ENCODE measurements at places on chromosomes 3 and 15. TPM values are rescaled to one million over a fixed set of nuclear protein-coding genes. Genes with fewer than 3 reads are reported as not detected.
A peak's percentile ranks its signal among the peaks of the same experiment; 100 is the strongest.

GRCh38 chr3:111980716-111981456 is 2.1 kb downstream of the ABHD10 start:
- no peak overlapping the region for H3K4me3 ChIP-seq
- no peak overlapping the region for H3K27ac ChIP-seq
- peaks cover 30% of the 10 kb centered on the region for H3K4me1 ChIP-seq
- no peaks in the 10 kb centered on the region for H3K27me3 ChIP-seq
- H3K36me3 ChIP-seq = no peaks in the 10 kb centered on the region

RARB gene
- total RNA-seq = 15.0 TPM

REC114 gene
- total RNA-seq = not detected

DNA sequence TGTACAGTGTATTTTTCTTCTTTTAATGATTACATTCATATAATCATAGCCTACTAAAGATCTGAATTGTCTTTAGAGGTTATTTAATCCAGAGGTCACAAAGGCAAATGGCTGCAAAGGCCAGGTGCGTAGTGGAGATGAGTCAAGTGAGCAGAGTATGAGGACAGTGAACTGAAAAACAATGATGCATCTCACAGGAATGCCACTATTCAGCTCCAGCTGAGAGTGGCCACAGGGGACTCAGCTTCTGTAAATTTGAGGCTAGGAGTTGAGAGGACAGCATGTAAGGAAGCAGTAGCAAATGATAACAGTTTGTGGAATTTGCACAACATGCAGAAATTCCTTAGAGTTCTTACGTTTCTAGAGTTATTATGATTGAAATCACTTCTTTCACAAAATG is 50.4 kb downstream of the COL6A5 start:
- no peak overlapping the region for H3K4me3 ChIP-seq
- no peak overlapping the region for H3K27ac ChIP-seq
- H3K27me3 ChIP-seq = no peaks in the 10 kb centered on the region
- H3K36me3 ChIP-seq = no peaks in the 10 kb centered on the region
- H3K4me1 ChIP-seq = no peaks in the 10 kb centered on the region

- H3K4me3 ChIP-seq = no peak overlapping the region
- H3K36me3 ChIP-seq = no peaks in the 10 kb centered on the region
- no peak overlapping the region for H3K27ac ChIP-seq
- no peak for DNase-seq
Observed at GRCh38 chr15:75198560-75199356, 2.9 kb upstream of the C15orf39 start.

GRCh38 chr15:75891895-75892294 is 11.8 kb upstream of the FBXO22 start:
- no peaks in the 10 kb centered on the region for H3K36me3 ChIP-seq
- no peaks in the 10 kb centered on the region for H3K27me3 ChIP-seq
- H3K4me3 ChIP-seq = no peak overlapping the region
- no peak overlapping the region for H3K27ac ChIP-seq
- peaks cover 5% of the 10 kb centered on the region for H3K4me1 ChIP-seq
- DNase-seq = no peak

- no peaks in the 10 kb centered on the region for H3K36me3 ChIP-seq
- DNase-seq = peak; percentile 91
- no peaks in the 10 kb centered on the region for H3K27me3 ChIP-seq
Observed at GRCh38 chr3:59575113-59576001, 525.5 kb upstream of the CFAP20DC start.

- no peak for DNase-seq
- no peaks in the 10 kb centered on the region for H3K27me3 ChIP-seq
- H3K36me3 ChIP-seq = no peaks in the 10 kb centered on the region
- no peak overlapping the region for H3K4me3 ChIP-seq
- no peak overlapping the region for H3K27ac ChIP-seq
Observed at GRCh38 chr15:41205315-41205714, 25.2 kb downstream of the EXD1 start.

EIF4G1 gene
- 207 TPM for total RNA-seq

DNA sequence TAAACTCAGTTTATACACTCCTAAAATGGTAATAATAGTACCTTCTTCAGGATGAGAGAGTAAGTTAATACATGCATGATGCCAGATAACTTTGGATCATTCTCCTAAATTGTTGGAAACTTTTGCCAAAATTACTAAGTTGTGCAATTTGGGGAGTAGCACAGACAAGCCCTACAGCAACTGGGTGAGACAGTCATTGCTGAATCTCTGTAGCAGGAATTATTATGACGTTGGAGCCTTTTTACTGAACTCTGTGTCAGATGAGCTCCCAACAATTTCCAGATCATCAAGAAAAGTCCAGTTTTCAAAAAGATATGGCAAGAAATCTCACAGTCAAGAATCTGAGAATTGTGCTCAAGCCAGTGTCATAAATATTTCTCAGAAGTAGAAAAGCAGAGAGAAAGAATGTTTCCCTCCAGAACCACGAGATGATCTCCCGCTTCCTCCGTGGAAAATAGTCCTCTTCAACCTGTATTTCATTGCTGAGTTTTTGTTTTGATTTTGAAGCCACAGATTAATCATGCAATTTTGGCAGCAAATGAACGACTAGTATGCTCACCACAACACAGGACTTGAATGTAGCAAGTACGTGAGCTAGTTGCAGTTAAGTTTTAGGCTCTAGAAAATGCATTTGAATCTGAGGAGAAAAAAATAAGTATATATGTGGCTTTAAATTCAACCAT is 485.4 kb downstream of the CNTN6 start:
- peaks cover 7% of the 10 kb centered on the region for H3K4me1 ChIP-seq
- no peaks in the 10 kb centered on the region for H3K36me3 ChIP-seq
- peak overlapping the region; percentile 16 for H3K4me3 ChIP-seq

GRCh38 chr3:152717252-152717651 is 117.7 kb upstream of the P2RY1 start:
- H3K4me1 ChIP-seq = peaks cover 6% of the 10 kb centered on the region
- no peaks in the 10 kb centered on the region for H3K27me3 ChIP-seq
- no peak for DNase-seq
- H3K27ac ChIP-seq = no peak overlapping the region
- no peaks in the 10 kb centered on the region for H3K36me3 ChIP-seq

NIPA2 gene
- 23.1 TPM for total RNA-seq

ACAN gene
- 2.0 TPM for total RNA-seq

CLDN16 gene
- 0.49 TPM for total RNA-seq

- no peak overlapping the region for H3K4me3 ChIP-seq
- no peak overlapping the region for H3K27ac ChIP-seq
- H3K36me3 ChIP-seq = no peaks in the 10 kb centered on the region
- DNase-seq = peak; percentile 70
Observed at GRCh38 chr3:43790060-43790459, 99.3 kb downstream of the ABHD5 start.

OXTR gene
- 0.25 TPM for total RNA-seq

DNA sequence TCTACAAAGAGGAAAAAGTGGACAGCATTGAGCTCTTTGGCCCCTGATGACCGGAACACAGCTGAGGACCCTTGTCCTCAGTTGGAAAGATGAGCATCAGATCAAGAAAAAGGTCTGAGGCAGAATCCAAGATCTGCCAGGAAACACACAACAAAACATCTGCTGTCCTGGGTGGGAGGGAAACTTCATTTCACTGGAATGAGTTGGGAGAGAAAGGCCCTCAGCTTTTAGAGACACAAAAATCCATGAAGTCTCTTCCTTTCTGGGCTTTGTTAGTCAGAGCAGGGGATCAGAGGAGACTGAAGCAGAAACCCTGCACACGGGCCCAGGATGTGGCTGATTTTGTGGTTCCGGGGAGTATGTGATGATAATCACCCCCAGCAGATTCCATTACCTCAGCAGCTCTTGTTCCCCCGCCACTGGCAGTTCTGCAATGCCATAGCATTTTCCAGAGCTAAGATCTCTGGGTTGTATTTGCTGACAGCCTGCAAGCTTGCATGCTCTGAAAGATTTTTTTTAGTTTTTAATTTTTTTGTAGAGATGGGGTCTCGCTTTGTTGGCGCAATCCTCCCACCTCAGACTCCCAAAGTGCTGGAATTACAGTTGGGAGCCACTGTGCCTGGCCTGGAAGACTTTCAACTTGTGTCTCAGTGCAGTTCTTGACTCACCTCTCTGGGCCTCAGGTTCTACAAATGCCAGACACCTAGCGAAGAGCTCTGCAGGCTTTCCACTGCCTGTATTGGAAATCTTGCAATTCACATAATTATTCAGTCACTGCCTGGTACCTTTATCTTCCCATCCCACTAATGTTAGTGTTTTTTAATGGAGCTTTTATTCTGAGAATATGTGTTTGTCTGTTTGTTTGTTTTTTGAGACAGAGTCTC is 5.8 kb upstream of the TATDN2 start:
- no peak overlapping the region for H3K27ac ChIP-seq
- no peak for DNase-seq
- H3K27me3 ChIP-seq = no peaks in the 10 kb centered on the region
- no peaks in the 10 kb centered on the region for H3K36me3 ChIP-seq

SCN11A gene
- not detected for total RNA-seq

GOLGA8G gene
- not detected for total RNA-seq

- H3K27ac ChIP-seq = no peak overlapping the region
- H3K4me1 ChIP-seq = no peaks in the 10 kb centered on the region
- H3K36me3 ChIP-seq = no peaks in the 10 kb centered on the region
- H3K27me3 ChIP-seq = no peaks in the 10 kb centered on the region
Observed at GRCh38 chr3:141642215-141642614, 95.9 kb upstream of the RNF7 start.

DNA sequence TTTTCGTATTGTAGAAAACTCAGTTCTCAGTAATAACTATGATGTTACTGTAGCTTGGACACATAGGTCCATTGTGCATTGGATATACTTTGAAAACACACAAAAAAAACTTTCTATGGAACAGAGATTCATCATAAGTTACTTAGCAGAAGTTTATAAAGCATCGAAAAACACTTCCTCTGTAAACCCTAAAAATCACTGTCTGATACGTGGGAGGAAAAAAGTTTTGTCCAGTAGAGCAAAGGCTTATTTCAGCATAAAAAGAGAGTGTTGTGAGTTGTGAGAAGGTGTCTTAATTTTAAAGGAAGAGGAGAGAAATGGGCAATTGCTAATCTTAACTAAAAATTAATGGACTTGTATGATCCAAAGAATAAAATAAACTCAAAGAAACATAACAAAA is 64.8 kb downstream of the OSTN start:
- H3K36me3 ChIP-seq = no peaks in the 10 kb centered on the region
- H3K4me3 ChIP-seq = no peak overlapping the region
- DNase-seq = no peak
- H3K27ac ChIP-seq = no peak overlapping the region
- no peaks in the 10 kb centered on the region for H3K4me1 ChIP-seq

- no peak for DNase-seq
- no peak overlapping the region for H3K4me3 ChIP-seq
- H3K36me3 ChIP-seq = no peaks in the 10 kb centered on the region
- no peak overlapping the region for H3K27ac ChIP-seq
- peaks cover 6% of the 10 kb centered on the region for H3K4me1 ChIP-seq
- H3K27me3 ChIP-seq = no peaks in the 10 kb centered on the region
Observed at GRCh38 chr3:100912976-100913545, 80.2 kb downstream of the ABI3BP start.

TGM4 gene
- total RNA-seq = not detected

ADAMTS17 gene
- 16.0 TPM for total RNA-seq

- no peaks in the 10 kb centered on the region for H3K36me3 ChIP-seq
- H3K4me3 ChIP-seq = no peak overlapping the region
- no peak for DNase-seq
- no peak overlapping the region for H3K27ac ChIP-seq
- no peaks in the 10 kb centered on the region for H3K27me3 ChIP-seq
Observed at GRCh38 chr3:185290266-185290665, 36.4 kb upstream of the EHHADH start.

DNA sequence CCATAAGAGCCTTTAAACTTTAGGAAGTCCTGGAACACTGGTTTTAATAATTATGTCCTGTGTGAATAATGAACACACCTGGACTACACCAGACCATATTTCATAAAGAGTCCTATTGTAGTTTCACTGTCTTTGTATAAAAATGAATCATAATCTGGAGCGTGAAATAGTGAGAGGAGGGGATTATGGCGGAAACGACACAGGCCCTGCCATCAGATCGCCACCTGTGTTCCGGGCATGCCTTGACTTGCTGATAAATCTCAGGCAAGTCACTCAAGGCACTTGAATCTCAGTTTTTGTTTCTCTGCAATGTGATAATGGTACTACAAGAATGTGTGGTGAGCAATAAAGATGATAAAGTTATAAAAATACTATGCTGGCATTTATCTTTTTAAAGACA is 995.5 kb downstream of the MCTP2 start:
- H3K27ac ChIP-seq = no peak overlapping the region
- H3K27me3 ChIP-seq = no peaks in the 10 kb centered on the region
- no peaks in the 10 kb centered on the region for H3K36me3 ChIP-seq
- H3K4me3 ChIP-seq = no peak overlapping the region
- no peak for DNase-seq

SEMA6D gene
- 34.9 TPM for total RNA-seq

GRCh38 chr3:51434110-51434509 is 43.0 kb downstream of the RBM15B start:
- no peak overlapping the region for H3K27ac ChIP-seq
- H3K27me3 ChIP-seq = no peaks in the 10 kb centered on the region
- H3K4me3 ChIP-seq = no peak overlapping the region
- no peaks in the 10 kb centered on the region for H3K4me1 ChIP-seq
- DNase-seq = no peak
- no peaks in the 10 kb centered on the region for H3K36me3 ChIP-seq

- peak overlapping the region; percentile 74 for H3K4me3 ChIP-seq
- peak overlapping the region; percentile 98 for H3K27ac ChIP-seq
- no peaks in the 10 kb centered on the region for H3K36me3 ChIP-seq
- H3K27me3 ChIP-seq = no peaks in the 10 kb centered on the region
- DNase-seq = no peak
Observed at GRCh38 chr3:152270937-152271336, 2.2 kb downstream of the MBNL1 start.

ZNF620 gene
- 1.5 TPM for total RNA-seq

DNA sequence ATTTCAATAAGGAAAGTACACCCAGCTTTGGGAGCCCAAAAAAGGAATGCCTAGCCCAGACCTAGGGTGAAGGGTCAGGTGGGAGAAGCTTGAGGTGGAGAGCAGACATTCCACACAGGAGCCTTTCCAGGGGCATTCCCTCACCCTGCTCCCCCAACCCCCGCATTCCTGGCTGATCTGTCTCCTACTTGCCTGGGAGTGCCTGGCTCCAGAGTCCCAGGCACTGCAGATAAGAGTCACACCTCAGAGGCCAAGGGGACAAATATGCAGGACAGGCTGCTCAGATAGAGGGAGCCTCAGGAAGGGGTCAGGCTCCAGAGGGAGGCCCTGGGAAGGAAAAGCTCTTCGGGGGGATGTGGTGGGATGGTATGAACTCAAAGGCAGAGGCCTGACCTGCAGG is 20.8 kb upstream of the HCN4 start:
- no peaks in the 10 kb centered on the region for H3K27me3 ChIP-seq
- no peaks in the 10 kb centered on the region for H3K36me3 ChIP-seq
- H3K27ac ChIP-seq = no peak overlapping the region
- no peaks in the 10 kb centered on the region for H3K4me1 ChIP-seq

- DNase-seq = no peak
- peaks cover 28% of the 10 kb centered on the region for H3K36me3 ChIP-seq
- no peaks in the 10 kb centered on the region for H3K27me3 ChIP-seq
- H3K4me1 ChIP-seq = no peaks in the 10 kb centered on the region
- no peak overlapping the region for H3K4me3 ChIP-seq
Observed at GRCh38 chr3:170301405-170301804, 56.1 kb upstream of the SKIL start.

WDR49 gene
- total RNA-seq = 2.2 TPM

All from vagina (tissue), 2 donors.